ENCODE measurements at places on chromosomes 5 and 9.
A peak's percentile ranks its signal among the peaks of the same experiment; 100 is the strongest.

DNA sequence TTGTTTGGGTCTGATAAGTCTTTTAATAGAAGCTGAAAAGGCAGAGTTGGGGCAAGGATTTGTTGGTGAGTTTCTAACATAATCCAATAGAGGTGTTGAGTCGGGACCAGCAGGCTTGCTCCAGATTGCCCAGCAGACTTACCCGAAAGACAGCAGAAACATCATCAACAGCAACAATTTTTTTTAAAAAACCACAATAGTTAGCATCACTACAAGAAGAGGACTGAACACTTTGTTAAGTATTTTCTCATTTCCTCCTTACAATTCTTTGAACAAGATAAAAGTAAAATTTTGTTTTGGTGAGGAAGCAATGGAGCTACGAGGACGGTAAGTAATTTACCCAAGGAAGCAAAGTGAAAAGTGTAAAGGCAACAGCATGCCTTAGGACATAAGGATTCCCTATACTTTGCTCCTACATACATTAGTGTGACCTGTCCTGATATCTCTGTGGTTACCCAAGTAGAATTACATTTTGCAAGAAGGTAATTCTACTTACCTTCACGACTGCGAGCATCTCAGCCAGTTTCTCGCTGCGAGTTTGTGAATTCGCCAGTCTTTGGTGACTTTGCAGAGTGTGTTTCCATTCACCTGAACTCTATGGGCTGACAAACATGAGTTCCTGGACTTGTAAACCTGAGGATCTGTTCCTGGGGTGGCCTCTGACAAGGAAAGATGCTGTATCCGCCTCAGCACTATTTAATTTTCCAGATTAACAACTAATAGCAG is 13.2 kb downstream of the ITK start:
- no peak for DNase-seq

DNA sequence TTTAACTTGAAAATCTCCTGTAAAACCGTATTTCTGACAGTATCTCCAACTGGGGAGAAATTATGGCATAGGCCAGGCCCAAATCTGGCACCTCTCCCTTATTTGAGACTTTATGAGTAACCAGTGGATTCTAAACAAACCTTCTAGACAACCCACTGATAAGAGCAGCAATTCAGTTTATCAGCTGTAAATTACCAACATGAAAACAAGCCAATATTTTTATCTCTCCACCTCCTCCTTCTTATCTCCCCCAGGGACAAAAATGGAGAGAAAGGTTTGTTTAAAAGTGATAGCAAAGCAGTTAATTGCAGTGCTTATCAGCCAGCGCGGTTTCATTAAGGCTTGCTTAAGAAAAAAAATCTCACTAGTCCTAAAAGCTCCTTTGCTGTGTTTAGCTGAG is 53.8 kb downstream of the KCNV2 start:
- DNase-seq = no peak

DNA sequence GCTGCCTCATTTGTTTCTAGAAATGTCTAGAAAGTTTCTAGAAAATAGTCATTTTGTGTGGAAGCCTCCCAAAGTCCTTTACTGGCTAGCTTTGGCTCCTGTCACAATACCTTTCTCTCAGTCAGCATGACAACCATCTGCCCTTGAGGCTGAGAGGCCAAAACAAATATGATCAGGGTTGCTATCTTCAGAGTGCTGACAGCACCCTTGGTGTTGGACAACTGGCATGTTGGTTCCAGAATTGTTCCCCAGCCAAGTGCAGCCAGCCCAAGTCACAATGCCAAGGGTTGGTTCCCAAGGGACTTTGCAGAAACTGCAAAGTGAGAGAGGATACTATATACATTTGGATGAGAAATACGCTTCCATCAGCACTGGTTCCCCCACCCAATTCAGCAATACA is 140.9 kb upstream of the GAS1 start:
- DNase-seq = no peak

DNA sequence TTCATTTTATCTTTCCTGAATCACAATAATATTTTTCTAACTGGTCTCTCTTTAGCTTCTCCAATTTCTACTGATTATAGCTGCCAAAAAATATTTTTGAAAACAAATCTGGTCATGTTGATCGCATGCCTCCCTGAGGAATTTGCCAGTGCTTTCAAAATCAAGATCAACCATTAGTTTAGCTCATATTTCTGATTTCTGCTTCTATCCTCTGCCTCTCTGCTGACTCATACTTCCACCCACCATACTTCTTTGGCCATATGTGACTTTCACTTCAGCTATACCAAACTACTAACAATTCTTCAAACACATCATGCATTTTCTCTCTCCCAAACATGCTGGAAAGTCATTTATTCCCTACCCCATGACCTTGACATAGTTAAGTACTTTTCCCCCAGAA is 636.5 kb downstream of the TLE1 start:
- DNase-seq = no peak

DNA sequence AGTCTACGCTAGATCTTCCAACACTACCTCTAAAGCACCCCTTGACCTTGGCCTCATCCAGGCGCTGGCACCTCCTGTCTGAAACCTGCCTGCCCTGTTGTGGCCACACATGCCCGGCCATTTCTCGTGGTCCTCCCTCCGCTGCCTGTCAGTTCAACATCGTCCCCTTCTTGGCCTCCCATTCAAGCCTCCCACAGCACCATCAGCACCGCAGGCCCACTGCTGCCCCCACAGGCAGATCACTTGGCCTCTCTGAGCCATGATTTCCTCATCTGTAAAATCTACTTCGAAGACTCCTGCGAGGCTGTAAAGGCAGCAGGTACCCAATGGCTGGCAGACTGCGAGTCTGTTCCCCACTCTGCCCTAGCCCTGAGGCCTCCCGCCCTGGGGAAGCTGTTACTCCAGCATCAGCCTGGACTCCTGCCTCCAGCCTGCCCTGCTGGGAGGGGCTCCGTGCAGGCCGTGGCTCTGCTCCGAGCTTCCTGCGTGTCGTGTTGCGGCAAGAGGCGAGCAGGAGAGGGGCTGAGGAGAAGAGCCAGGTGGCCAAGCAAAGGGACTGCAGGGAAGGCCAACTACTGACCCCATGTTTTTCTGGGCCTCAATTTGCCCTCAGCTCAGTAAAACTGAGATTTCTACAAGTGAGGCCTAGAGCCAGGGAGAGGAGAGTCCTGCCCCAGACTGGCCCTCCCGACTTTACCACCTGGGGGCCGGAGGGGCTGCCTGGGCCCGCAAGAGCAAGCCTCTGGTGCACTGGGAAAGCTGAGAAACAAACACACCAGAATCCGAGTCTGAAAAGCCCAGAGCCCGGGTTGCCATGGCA is 70.5 kb upstream of the LRRTM2 start:
- no peak for DNase-seq

GRCh38 chr5:135391116-135391868 is 7.7 kb downstream of the MACROH2A1 start:
- DNase-seq = peak; percentile 78

- no peak for DNase-seq
Observed at GRCh38 chr9:117074784-117075520, 339.9 kb downstream of the ASTN2 start.

- no peak for DNase-seq
Observed at GRCh38 chr5:7473668-7474215, 77.8 kb downstream of the ADCY2 start.

DNA sequence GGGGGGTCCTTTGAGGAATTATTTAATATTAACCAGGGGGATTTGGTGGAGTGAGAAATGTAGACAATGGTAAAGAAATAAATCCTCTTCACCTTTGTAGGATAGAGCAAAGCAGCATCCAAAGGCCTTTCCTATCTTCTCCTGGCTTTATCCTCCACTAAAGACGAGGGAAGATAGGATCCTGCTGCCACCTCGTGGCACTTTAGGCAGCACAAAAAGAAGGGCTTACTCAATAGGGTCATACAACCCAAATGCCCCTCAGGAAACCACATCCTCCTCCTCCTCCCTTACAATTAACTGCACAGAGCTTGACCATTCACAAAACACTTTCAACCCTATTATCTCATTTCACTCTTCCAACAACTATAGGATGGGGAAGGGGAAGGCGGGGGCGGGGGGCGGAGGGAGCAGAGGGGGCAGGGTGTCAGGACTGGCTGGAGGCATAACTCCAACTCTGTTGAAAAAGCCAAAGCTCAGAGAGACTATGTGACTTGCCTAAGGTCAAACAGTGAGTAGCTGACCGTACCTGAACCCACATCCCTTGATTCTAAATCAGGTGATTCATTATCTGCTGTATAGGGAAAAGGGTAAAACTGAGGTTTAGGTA is 45.4 kb upstream of the MYOT start:
- no peak for DNase-seq

- DNase-seq = no peak
Observed at GRCh38 chr5:56305001-56305950, 72.1 kb upstream of the ANKRD55 start.

DNA sequence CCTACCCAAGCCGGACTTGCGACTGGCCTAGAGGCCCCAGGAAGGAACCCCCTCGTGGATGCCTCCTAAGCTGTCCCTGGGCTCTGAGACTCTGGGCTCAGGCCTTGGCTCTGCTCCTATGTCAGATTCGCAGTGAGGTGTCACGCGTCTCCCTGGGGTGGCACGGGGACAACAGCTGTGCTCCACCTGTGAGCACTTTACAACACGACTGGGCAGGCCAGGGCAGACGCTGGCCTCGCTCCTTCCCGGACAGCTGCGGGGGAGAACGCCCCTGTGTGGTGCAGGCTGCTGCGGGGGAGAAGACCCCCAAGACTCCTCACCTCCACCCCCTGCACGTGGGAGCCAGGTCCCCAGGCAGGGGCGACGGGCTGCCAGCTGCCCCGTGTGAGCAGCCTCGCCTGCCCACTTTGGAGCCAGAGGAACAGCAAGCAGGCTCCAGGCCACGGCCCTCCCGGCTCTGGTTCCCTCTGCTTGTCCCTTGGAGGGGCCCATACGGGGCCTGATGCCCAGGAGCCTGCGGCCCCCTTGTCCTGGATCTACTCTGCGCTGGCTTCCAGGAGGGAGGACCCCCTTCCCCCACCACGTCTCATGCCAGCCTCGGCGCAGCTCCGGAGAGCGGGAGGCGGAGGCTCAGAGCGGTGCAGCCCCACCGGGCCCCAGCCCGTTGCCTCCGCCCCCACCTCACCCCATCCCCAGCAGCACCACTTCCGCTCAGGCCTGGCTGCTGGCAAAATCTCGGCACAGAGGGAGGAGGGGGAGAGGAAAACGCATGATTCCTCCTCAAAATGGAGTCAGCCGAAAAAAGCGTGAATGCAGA is 36.0 kb downstream of the SARDH start:
- DNase-seq = no peak

GRCh38 chr5:159441441-159441840 is 111.2 kb upstream of the IL12B start:
- DNase-seq = no peak

DNA sequence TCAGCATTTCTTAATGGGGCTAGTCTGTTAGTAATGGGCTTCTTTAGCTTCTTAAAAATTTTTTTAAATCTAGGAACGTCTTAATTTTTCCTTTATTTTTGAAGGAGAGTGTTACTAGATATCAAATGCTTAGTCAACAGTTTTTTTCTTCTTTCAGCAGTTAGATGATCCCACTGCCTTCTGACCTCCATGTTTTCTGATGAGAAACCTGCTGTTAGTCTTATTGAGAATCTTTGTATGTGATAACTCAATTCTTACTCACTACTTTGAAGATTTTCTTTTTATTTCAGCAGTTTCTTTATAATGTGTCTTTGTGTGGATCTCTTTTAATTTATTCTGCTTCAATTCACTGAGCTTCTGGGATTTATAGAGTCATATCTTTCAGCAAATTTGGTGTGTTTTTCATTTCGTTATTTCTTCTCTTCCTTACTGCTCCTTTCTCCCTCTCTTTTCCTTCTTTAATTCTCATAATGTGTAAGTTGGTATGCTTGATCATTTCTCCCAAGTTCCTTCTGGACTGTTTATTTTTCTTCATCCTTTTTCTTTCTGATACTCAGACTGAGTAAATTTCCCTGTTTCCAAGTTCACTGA is 205.8 kb downstream of the RANBP17 start:
- DNase-seq = no peak
